ENCODE measurements at places on chromosomes 2 and 18.

DNA sequence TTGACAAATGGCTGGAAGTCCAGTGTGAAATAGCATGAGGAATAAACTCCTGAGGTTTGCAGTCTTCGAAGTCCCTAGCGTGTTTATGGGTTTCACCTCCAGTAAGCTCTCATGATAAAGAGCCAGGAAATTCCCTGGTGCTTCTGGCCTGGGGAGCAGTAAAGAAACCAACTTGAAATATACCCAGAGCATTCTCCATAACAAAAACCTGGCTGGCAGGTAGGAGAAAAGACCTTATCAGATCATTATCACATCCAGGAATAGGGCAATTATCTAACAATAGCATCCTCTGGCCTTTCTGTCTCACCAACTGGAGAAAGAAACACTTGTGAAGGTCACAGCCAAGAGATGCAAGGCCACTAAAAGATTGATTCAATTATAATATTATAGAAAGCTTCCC is 513.6 kb upstream of the LRRTM4 start:
- H3K36me3 ChIP-seq = no peaks in the 10 kb centered on the region
- H3K27me3 ChIP-seq = no peaks in the 10 kb centered on the region
- H3K4me1 ChIP-seq = no peaks in the 10 kb centered on the region
- no peak overlapping the region for H3K4me3 ChIP-seq

GRCh38 chr18:45024357-45025088 is 343.8 kb downstream of the SETBP1 start:
- H3K27ac ChIP-seq = no peak overlapping the region
- no peaks in the 10 kb centered on the region for H3K36me3 ChIP-seq
- no peaks in the 10 kb centered on the region for H3K27me3 ChIP-seq
- H3K4me3 ChIP-seq = no peak overlapping the region
- H3K4me1 ChIP-seq = no peaks in the 10 kb centered on the region

- H3K4me1 ChIP-seq = peaks cover 15% of the 10 kb centered on the region
- H3K36me3 ChIP-seq = peaks cover 5% of the 10 kb centered on the region
- DNase-seq = no peak
Observed at GRCh38 chr18:13354402-13354801, 135.8 kb downstream of the LDLRAD4 start.

DNA sequence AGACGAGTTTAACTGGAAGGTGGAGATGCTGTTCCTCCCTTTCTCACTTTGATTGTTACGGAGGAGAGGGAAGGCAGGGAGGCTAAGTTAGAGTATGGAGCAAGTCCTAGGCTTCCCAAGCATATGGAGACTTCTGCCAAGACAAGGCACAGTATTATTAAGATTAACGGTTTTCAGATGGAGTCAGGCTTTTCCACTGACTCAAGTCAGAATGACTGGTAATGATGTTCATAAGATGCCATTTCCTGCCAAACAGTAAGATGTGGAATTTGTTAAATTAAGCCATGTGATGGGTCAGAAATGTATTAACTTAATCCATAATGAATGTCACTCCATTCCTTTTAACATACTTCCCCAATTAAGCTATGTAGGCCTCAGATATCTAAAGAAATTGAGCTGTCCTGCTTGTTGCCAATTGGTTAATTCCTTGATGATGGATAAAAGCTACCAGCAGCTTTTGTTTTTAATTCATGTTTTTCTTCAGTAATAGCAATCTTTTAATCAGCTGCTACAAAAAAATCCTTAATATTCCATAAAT is 383.7 kb downstream of the ZNF521 start:
- no peak overlapping the region for H3K4me3 ChIP-seq
- H3K36me3 ChIP-seq = no peaks in the 10 kb centered on the region
- no peaks in the 10 kb centered on the region for H3K4me1 ChIP-seq
- H3K27me3 ChIP-seq = no peaks in the 10 kb centered on the region

GRCh38 chr2:96397756-96398530 is 62.4 kb downstream of the NCAPH start:
- H3K4me1 ChIP-seq = no peaks in the 10 kb centered on the region
- H3K27me3 ChIP-seq = no peaks in the 10 kb centered on the region
- DNase-seq = no peak
- H3K4me3 ChIP-seq = no peak overlapping the region

- no peak for DNase-seq
- H3K36me3 ChIP-seq = no peaks in the 10 kb centered on the region
- H3K27me3 ChIP-seq = peaks cover 19% of the 10 kb centered on the region
- no peak overlapping the region for H3K4me3 ChIP-seq
- no peak overlapping the region for H3K27ac ChIP-seq
Observed at GRCh38 chr2:217195016-217195415, 335.2 kb upstream of the TNP1 start.
